Stimulated activated CD8-positive, alpha-beta memory T cell treated with anti-CD3 and anti-CD28 coated beads, Interleukin-4, amount 100 ng/mL, for 1 hour (primary cell): ENCODE measurements at places on chromosomes 13 and 19.
A peak's percentile ranks its signal among the peaks of the same experiment; 100 is the strongest.

- DNase-seq = no peak
These were observed 21.8 kb upstream of the KBTBD7 start for GRCh38 chr13:41216160-41216559.

DNA sequence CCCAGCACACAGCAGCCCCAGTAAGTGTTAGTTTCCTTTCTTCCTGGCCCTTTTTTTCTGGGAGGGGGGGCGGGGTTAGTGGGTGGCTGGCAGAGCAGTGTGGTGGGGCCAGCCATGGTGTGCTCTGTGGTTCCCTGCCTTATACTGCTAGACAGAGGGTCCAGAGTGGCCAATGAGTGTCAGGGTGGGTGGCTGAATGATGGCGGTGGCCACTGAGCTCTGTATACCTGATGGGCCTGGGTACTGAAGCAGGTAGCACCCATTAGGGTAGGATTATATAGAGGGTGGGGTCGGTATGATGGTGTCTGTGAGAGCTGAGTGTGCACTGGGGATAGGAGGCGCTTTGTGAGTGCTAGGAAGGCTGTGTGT, 13.8 kb downstream of the CIC start:
- no peak for DNase-seq

DNA sequence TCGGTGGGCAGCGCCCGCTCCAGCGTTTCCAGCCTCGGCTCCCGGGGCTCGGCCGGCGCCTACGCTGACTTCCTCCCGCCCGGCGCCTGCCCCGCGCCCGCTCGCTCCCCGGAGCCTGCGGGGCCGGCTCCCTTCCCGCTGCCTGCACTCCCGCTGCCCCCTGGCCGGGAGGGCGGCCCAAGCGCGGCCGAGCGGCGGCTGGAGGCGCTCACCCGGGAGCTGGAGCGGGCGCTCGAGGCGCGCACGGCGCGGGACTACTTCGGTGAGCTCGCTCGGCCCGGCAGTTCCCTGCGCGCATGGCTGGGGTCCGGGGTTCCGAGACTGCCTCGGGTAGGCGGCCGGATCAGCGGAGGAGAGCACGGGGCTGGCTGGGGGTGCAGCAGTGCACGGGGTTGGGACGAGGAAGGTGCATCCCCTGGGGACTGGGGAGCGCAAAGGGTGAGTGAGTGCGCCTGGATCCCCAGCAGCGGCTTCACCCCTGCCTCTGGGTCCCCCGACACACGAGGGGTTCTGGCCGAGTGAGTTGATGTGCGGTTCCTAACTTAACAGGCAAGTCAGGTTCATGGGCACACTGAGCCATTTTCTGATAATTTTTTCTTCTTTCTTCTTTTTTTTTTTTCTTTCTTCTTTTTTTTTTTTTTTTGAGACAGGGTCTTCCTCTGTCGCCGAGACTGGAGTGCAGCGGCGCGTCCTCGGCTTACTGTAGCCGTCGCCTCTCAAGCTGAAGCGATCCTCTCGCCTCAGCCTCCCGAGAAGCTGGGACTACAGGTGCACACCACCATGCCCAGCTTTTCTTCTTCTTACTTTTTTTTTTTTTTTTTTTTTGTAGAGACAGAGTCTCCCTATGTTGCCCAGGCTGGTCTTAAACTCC, 1.1 kb downstream of the WTIP start:
- DNase-seq = no peak

DNA sequence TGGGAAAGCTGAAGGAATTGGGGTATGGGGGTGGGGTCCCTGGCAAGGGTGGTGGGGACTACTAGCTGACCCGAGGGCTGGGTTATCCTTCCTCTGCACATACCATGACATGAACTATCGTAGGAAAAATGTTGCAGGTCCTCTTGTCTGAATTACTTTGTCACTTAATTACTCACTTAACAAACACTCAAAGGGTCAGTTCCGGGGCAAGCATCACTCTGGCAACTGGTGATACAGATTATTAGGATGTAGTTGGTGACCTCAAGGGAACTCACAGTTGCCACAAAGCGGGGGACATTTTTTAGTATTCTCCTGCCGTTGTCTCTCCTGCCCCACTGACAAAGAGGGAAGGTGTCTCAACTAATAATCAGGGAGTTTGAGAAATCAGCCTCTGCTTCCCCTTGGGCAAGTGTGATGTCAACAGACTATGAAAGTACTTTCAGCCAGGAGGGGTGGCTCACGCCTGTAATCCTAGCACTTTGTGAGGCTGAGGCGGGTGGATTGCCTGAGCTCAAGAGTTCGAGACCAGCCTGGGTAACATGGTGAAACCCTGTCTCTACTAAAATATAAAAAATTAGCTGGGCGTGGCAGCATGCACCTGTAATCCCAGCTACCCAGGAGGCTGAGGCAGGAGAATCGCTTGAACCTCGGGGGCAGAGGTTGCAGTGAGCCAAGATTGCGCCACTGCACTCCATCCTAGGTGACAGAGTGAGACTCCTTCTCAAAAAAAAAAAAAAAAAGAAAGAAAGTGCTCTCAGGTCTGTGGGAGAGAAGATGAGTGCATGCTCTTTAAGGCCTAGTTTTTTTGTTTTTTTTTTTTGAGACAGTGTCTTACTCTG, 10.3 kb downstream of the DNAJB1 start:
- DNase-seq = no peak

DNA sequence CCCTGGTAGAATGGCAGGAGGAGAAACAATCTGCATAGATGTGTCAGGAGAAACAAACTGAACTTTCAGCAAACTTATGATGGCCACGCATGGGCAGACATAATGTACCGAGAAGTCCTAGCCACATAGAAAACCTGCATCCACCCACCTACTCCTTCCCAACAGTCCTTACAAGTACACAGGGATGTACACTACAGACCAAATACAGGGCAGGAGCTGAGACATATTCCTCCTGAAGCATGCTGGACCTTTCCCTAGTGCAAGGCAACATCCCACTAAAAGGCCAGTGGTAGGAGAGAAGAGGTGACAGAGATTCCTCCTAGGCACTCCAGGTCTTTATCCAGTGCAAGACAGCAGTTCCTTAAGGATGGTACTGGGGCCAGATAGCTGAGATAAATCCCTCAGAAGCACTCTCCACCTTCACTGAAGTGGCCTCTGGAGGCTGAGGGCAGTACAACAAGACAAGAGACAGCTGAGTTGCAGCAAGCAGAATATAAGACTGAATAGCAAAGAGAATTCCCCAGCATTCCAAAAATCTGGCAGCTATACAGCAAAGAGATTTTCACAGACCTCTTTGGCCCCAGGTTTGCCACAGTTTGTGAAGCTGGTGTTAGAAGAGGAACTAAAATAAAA, 18.3 kb downstream of the VWA8 start:
- no peak for DNase-seq

GRCh38 chr19:23283925-23284324, 33.7 kb upstream of the ZNF724 start:
- DNase-seq = peak; percentile 19

- no peak for DNase-seq
These were observed 213.5 kb upstream of the IRS2 start for GRCh38 chr13:109999659-110000533.

DNA sequence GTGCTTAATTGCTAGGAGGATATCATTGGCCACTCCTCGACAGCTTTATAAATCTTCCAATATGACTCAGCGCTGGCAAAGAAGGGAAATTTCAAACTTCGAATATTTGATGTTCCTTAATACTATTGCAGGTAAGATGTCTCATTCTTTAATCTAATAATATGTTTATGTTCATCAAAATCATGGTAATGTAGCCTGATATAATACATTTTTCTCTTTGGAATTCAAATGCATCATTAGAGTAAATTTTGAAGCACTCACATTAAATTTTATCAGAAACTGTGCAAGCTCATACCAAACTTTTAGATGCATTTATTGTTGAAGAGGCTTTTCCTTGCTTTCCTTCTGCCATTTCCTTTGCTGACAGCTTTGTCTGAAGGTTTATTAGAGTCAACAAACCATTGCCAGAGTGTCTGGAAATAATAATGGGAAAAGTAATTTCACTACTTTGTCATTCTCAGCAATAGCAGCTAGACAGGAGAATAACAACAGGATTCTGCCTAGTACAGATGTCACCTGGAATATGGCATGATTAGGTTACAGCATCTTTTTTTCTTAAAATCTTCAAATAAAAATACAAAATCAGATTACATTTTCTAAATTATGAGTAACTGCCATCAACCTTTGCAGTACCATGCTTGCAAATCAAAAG, 78.6 kb upstream of the MAB21L1 start:
- DNase-seq = no peak

DNA sequence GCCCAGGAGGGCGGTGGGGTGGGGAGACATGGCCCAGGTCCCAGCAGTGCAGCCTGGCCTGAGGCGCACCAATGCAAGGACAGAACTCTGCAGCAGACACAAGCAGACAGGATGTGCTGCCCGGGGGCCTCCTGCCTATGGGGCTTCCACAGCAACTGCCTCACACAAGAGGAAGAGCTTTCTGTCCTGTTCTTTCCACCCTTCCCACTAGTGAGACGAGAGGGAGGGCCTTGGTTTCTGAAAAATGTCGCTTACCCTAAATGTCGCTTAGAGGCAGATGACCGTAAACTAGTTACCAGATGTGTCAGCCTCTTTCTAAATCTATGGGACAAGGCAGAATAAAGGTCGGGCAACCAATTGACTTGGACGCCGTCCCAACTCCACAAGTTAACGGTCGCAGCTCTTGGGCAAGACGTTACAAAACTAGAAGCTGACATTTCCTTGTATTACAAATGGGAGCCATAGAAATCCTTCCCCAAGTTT, at the start of gene LAIR1:
Gene LAIR1 (minus strand): TSS at position 157 of the 483 bp plus-strand sequence. CDS start 127 bp downstream, at position 30.
- DNase-seq = no peak

GRCh38 chr13:42602906-42603305, 29.0 kb downstream of the TNFSF11 start:
- no peak for DNase-seq

DNA sequence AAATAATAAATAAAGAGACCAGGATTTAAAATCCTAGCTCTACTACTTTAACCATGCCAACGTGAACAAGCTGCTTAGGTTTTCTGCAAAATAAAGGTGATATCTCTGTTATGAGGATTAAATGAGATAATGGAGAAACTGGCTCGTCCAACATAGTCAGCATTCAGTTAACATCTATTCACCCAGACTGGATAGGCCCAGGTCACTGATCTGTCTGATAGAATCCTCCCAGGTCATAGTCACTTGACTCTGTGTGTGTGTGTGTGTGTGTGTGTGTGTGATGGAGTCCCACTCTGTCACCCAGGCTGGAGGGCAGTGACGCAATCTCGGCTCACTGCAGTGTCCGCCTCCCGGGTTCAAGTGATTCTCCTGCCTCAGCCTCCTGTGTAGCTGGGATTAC, 12.9 kb upstream of the RAB8A start:
- DNase-seq = no peak

DNA sequence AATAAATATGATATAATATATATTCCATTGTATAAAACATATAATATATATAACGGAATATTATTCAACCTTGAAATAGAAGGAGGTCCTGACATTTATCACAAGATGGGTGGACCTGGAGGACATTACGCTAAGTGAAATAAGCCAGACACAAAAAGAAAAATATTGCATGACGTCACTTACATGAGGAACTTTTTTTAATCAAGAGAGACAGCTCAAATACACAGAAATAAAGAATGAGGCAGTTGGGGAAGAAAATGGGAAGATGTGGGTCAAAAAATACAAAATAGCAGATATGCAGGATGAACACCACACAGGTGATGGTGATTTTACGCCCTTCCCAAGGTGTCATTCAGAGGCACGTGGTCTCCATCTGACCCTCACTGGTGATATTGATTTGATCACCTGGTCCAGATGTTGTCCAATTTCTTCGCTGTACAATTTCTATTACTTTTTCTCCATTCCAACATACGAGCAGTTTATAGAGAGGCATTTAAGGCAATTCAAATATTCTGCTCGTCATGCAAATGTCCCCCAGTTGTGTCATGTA, 513 bp upstream of the ZNF317 start:
- no peak for DNase-seq

GRCh38 chr13:83882606-83882959, 309 bp upstream of the SLITRK1 start:
- DNase-seq = no peak

GRCh38 chr19:10284065-10284959, 2.4 kb upstream of the ICAM4 start:
- no peak for DNase-seq

DNA sequence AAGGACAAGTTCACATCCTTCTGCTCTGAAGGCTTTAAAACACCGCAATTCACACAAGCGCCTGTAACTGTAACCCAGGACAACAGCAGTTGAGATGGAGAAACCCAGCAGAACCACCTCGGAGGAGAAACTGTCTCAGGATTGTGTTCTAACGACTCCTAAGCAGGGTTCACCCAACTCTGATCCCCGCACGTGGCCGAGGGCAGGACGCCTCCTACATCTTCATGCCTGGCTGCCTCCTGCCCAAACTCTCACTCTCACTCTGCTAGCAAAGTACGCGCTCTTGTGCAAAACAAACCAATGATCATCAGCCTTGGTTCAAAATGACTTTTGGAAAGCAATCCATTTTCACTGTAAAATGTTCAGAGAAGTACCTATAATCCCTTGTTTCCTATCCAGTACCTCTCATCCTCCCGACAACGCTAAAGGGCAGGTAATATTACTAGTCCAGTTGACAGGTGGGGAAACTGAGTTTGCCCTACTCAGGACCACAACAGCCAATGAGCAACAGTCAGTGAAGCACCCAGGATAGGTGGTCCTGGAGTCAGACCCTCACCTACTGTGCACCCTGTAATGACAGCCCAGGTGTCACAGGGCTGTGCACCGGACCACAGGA, 25.6 kb downstream of the EPS15L1 start:
- no peak for DNase-seq

DNA sequence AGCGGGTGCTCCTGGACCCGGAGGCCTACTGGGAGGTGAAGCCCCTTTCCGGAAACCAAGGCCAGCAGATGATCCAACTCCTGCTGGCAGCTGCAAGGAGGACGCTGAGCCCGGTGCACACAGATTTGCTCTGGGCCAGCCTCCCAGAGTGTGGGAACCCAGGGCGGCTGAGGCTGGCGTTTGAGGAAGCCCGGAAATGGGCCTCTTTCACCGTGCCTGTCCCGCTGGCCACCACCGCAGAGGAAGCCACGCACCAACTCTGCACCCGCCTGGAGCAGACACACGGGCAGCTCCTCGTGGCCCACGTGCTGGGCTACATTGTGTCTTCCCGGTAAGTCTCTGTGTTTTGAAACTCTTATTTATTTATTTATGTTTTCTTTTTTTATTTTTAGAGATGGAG, 30.4 kb downstream of the NWD1 start:
- DNase-seq = no peak

DNA sequence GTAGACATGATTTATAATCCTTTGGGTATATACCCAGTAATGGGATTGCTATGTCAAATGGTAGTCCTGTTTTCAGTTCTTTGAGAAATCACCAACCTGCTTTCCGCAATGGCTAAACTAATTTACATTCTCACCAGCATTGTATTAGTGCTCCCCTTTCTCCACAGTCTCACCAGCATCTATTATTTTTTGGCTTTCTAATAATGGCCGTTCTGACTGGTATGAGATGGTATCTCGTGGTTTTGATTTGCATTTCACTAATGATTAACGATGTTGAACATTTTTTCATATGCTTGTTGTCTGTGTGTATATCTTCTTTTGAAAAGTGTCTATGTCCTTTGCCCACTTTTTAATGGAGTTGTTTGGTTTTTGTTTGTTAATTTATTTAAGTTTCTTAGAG, 165.1 kb downstream of the PDS5B start:
- DNase-seq = no peak
